WERI-Rb-1 (cell line): ENCODE measurements at places on chromosomes 5 and 9.

DNA sequence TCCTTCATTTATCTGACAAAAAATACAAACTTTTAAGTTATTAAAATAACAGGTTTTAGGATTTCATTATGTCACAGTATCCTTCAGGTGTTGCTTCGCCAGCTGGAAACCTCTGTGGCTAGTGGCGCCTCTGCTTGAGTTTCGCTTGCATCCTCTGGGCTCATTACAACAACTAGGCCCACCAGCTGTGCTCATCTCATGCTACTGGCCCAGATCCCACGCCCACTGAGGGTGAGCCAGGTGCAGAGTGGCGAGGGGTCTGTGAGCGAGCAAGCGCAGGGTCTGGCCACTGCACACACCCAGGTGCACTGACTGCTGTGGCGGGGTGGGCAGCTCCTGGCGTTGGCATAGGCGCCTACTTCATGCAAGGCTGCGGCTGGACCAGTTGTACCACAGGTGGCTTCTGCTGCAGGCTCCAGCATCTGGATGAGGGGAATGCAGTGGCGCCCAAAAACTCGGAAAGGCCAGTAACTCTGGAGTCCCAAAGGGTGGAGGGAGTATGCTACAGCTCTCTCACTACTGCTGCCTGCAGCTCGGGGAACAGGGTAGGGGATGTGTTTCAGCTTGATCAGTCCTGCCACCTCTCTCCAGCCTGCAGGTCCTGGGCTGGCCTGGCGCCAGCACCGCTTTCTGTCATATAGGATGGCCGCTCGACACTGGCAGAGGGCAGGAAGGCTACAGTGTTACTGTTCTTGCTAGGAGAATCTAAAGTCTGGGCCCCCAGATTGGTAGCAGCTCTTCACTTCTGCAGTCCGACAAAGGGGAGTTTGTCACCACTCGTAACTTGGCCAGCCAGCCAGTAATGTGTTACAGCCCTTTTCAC lies 452.1 kb downstream of the TUSC1 start:
- no peak for DNase-seq

DNA sequence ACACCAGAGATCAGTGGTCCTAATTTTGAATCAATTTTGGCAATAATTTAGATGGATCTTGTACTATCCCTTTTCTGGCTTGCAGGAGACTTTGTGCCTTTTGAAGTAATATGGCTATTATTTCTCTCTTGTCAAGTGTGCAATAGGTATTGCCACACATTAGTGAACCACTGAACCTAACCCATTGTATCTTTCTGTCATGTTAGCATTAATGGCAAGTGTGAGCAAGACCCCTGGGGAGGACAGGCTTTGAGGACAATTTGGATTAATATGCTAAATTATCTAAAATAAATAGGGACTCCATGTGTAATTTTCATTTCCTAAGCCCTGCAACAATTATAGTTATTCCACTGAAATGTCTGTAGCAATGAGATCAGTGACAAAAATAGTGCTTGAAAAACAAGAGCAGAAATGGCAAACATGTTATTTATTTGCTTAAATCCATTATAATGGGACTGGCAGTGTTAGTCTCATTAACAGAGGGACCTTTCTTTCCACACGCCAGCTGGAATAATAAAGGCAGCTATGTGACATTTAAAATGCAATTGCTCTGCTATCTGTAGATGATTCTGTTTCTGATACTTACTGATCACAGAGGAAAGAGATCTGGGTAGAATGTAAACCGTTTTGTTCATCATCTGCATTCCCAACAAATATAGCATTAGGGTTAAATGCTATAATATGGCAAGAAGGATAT lies 753.3 kb upstream of the ZNF608 start:
- DNase-seq = no peak

- DNase-seq = no peak
Measured at GRCh38 chr5:124892185-124892848, 145.9 kb upstream of the ZNF608 start.

- DNase-seq = no peak
Measured at GRCh38 chr9:96483733-96484390, 33.9 kb downstream of the HABP4 start.

DNA sequence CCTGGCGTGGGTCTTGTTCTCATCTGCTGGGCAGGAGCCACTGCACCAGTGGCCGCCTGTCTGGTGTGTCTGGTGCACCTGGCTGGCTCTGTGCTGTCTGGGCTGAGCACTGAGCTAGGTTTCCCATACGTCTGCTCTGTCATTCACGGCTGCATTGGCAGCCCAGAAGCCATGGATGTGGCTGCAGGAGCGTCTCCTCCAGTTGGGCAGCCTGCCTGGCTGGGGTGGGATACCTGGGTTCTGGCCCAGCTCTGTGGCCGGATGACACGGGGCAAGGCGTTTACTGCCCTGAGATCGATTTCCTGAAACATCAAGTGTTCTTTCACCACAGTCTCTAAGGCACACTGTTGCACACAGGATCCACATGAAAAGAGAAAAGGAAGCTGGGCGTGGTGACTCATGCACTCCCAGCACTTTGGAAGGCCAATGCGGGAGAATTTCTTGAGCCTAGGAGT lies 25.5 kb upstream of the SLC25A51 start:
- no peak for DNase-seq

DNA sequence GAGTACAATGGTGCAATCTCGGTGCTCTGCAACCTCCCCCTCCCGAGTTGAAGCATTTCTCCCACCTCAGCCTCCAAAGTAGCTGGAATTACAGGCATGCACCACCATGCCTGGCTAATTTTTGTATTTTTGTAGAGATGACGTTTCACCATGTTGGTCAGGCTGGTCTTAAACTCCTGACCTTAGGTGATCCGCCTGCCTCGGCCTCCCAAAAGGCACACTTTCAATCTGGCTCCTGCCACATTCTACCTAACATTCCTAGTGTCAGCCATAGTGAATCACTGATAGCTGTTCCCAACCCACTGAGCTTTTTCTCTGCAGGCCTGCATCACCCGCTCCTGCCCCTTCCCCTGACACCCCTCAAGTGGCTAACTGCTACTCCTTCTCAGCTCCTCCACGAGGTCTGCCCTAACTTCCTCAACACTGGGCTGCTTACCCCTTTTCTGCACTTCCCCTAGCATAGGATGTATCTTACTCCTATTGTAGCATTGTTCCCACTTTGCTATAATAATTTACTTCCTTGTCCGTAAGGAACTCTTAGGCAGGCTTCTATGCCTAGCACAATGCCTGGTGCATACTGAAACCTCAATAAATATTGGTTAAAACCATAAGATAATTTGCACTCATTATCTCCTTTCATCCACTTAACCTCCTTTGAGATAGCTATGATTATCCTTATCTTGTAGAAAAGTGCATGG lies 42.0 kb upstream of the LIFR start:
- no peak for DNase-seq

- DNase-seq = no peak
Measured at GRCh38 chr9:124844291-124844690, 9.0 kb upstream of the WDR38 start.

DNA sequence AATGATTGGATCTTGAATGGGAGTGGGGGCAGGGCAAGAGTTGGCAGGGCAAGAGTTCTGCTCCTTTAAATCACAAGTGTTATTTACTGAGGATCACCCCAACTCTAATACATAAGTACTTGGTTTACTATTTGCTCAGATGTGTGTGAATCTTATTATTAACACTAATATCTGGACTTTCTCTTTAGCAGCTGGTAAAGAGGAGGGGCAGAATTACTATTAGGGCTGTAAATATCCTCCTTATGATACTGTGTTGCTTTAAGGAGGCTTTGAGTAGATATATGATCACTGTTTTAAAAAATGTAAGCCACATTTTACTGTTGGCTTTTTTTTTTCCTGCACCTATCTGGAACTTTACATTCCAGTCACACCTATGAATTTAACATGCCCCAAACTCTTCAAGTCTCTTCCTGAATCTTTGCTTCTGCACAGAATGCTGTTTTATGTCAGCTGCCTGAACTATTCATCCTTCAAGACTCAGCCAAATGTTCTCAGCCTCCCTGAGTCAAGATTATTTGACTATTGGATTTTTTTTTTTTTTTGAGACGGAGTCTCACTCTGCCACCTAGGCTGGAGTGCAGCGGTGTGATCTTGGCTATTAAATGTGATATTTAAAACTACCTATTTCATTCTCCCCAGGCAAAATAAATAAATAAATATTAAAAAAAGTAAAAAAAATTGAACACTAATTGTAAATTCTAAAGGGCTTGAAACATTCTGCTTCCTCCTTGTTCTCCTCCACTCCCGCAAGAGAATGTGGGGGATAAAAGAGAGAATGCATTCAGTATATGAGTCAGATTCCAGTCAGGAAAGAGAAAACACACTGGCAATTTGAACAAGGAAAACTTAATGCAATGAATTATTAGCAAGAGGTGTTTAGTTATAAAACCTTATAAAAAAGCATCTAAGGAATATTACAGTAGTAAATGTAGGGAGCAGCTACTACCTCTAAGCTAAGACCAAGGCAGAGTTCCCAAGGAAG lies 99.3 kb downstream of the FOCAD start:
- no peak for DNase-seq

GRCh38 chr5:114184006-114184405 lies 177.9 kb upstream of the KCNN2 start:
- DNase-seq = no peak

GRCh38 chr5:110242950-110243349 lies 483.5 kb downstream of the TMEM232 start:
- DNase-seq = no peak

DNA sequence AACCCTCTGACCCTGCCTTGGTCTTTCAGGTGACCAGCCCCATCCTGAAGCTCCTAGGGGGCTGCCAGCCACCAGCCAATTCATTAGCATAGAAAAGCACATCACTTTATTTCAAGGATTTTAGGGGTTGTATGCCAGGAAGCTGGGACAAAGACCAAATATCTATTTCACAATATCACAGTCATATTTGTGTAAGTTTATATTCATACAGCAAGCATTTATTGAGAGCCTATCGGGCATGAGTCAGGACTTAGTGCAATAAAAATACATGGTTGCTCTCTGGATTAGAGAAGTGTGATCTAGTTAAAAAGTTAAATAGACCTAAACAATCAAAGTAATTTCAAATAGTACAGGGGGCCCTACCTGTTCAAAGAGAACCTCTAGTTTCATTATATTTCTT lies 113.8 kb downstream of the ERCC6L2 start:
- DNase-seq = no peak

GRCh38 chr5:73135429-73136054 lies 15.2 kb downstream of the TMEM171 start:
- peak; percentile 54 for DNase-seq

DNA sequence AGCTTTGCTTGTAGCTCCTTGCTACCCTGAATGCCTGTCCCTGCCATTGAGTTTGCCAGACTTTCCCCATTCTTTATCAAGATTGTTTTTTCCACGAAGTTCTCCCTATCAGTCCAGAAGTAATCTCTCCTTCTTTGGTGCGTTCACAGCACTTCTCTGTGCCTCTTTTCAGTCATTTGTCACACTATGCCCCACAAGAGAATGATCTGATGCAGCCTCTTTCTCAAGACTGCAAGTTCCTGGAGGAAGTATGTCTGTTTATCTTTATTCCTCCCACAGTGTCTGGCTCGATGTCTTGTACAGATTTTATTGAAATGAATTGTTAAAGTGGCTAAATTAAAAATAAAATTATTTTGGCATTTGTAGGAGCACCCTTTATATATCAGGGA lies 99.3 kb downstream of the CCDC192 start:
- DNase-seq = no peak

DNA sequence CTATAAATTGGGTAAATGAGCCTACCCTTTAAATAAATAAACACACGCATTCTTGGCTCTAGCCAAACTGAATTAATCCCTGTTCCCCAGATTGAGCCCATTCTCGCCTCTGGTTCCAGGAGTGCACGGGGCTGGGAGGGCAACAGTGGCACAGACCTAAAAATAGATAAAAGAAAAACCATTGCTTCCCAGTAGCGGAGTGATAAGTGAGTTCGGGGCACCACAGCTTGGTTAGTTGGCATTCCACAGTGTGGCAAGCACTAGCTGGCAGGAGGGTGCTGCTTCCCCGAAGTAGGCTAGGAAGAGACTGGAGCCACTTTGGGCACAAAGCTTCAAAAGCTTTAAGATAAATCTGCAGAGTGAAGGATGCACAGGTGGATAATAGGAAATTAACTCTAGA lies 322.2 kb upstream of the SGCD start:
- DNase-seq = no peak

- no peak for DNase-seq
Measured at GRCh38 chr5:16721151-16722096, 104.6 kb upstream of the RETREG1 start.

DNA sequence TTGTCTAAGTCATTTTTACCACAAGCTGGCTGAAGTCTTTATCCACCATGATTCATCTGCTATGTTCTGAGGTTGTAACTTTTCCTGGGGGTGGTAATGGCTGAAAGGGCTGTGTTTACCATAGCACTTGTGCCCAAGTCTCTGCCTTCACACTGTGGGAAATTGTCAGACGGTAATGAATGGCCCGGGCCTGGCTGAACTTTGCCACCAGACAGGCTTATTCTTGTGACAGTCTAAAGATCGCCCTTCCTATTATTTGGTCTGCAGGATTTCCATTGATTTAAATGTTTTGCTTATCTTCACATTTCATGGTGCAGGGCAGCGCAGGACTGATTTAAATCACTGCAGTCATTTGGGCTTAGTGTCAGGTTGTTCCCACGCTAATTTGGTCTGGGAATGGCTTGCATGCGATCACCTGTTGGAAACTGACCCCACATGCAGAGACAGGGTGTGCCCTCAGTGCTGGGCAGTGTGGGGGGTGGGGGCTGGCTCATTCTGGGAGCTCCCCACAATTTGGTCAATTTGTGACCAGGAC lies 109.3 kb upstream of the ICE1 start:
- no peak for DNase-seq

DNA sequence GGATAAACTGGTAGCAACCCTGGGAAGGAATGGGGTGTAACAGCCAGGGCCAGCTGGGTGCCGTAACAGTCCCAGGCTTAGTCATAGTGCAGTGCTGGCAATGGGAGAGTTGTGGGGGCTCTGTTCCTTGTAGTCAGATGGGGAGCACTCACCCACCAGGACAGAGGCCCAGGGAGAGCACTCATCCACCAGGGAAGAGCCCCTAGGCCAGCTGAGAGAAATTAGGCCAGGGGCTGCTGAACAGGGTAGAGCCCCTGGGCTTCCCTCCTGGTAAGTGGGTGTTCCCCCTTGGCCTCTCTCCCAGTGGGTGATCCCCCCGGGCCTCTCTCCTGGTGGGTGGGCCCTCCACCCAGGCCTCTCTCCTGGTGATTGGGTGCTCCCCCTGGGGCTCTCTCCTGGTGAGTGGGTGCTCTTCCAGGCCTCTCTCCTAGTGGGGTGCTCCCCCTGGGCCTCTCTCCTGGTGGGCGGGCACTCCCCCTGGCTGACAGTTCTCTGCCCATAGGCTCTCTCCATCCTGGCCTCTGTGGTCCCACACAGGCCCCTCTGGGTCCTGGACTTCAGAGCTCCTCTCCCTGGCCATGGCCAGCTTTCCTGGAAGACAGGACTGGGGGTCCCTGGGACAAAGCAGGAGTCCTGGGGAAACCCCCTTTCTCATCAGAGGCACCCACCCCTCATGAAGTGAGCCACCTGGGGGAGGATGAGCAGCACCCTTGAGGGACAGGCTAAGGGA lies 13.4 kb downstream of the FGD3 start:
- DNase-seq = no peak
